ENCODE measurements at places on chromosomes 2 and 18. TPM values are rescaled to one million over a fixed set of nuclear protein-coding genes. Genes with fewer than 3 reads are reported as not detected.

Gene SLC40A1
- total RNA-seq = 48.8 TPM

Gene SERPINB13
- not detected for total RNA-seq

Gene GALNT13
- total RNA-seq = not detected

Gene YPEL5
- total RNA-seq = 63.8 TPM

GRCh38 chr2:212797484-212798205 lies 259.0 kb upstream of the ERBB4 start:
- H3K4me1 ChIP-seq = no peaks in the 10 kb centered on the region
- no peak for DNase-seq
- no peaks in the 10 kb centered on the region for H3K36me3 ChIP-seq
- no peak overlapping the region for H3K4me3 ChIP-seq

DNA sequence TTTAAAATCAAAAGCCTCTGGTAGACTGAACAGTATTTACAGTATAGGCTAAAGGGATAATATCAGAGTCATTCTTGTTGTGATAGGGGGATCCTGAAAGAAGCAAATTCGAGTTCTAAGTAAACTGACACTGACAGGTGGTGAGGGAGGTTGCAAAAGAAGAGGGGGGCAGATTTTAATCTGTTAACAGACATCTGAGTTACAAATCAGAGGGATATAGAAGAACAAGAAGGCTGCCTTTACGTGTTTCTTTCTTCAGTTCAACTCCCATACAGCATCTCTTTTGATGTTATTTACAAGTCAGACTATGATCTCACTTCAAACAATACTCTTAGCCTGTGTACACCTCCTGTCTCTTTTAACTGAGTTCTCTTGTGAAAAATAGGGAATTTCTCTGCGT lies 16.3 kb upstream of the ITGA4 start:
- DNase-seq = no peak
- H3K4me1 ChIP-seq = no peaks in the 10 kb centered on the region
- no peak overlapping the region for H3K4me3 ChIP-seq
- H3K27ac ChIP-seq = no peak overlapping the region

DNA sequence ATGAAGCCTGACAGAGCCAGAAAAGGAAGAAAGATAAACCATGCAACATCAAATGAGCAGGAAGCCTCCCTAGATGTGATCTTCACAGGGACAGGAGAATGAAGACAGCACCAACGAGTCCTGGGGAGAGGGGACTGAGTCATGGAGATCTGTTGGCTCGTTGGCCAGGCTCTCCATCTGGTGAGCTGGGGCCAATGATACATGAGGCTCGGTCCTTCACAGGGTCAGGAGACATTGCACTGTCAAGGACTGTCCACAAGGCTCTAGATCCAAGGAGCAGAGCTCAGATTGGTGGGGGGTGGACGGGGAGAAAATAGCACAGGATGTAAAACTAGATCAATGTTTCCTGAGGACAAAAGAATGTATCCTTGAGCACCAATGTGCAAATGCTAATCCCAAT lies 735 bp downstream of the CD207 start:
- no peak overlapping the region for H3K27ac ChIP-seq
- no peaks in the 10 kb centered on the region for H3K36me3 ChIP-seq
- H3K4me3 ChIP-seq = no peak overlapping the region
- DNase-seq = no peak
- no peaks in the 10 kb centered on the region for H3K4me1 ChIP-seq

- H3K4me1 ChIP-seq = peaks cover 53% of the 10 kb centered on the region
- H3K36me3 ChIP-seq = no peaks in the 10 kb centered on the region
- H3K27me3 ChIP-seq = no peaks in the 10 kb centered on the region
- peak; percentile 43 for DNase-seq
- peak overlapping the region; percentile 95 for H3K4me3 ChIP-seq
Observed at GRCh38 chr2:38602136-38602731, 494 bp downstream of the HNRNPLL start.

DNA sequence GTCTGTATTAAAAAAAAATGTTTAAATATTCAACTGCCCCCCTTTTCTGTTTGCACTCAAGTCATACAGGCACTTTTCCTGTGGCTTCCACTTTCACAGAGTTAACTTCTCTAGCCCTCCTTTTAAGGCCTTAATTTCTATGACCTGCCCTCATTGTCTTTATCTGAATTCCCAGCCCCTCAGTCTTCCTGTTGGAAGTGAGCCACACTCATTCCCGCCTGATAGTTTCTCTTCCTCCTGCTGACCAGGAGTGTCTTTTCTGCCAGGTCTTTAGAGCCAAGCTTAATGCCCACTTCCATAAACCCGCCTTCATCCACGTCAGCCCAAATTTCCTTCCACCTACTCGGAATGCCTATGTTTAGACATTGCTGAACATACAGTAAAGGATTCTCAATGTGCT lies 10.5 kb downstream of the COPS8 start:
- H3K4me3 ChIP-seq = no peak overlapping the region
- H3K4me1 ChIP-seq = peaks cover 25% of the 10 kb centered on the region
- H3K27ac ChIP-seq = peak overlapping the region; percentile 55
- peaks cover 45% of the 10 kb centered on the region for H3K36me3 ChIP-seq

DNA sequence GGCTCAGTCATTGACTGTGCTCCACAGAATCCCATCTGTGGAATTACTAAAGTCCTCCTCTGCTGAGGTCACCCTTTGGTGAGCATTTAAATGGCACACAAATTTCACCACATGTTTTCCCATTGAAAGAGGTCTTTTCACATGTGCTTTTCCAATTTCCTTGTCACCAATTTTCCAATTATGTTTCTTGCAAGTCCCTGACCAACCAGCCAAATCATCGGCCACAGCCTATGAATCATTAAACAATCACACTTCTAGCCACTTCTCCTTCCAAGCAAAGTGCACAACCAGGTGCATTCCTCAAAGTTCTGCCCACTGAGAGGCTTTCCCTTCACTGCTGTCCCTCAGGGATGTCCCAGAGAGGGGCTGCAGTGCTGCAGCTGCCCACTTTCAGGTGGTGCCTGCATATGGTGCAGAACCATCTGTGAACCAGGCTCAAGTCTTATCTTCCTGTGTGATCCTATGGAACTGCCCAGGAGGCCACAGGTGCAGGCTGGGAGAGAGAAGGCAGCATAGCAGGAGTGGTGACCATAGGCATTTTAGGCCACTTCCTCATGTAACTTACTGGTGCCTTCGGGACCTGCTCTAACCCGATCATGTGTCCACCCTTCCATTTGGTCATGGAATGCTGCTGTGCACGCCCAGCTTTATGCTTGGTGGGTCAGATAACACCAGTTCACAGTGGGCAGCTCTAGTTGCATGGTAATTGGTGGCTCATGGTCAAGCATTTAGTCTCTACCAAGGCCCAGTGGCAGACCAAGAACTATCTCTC lies 153.0 kb downstream of the SEPTIN10 start:
- H3K36me3 ChIP-seq = no peaks in the 10 kb centered on the region
- H3K4me1 ChIP-seq = no peaks in the 10 kb centered on the region
- DNase-seq = no peak
- no peaks in the 10 kb centered on the region for H3K27me3 ChIP-seq
- H3K27ac ChIP-seq = no peak overlapping the region

GRCh38 chr2:9473308-9473984 lies 905 bp upstream of the IAH1 start:
- H3K4me3 ChIP-seq = peak overlapping the region; percentile 82
- no peak for DNase-seq
- peak overlapping the region; percentile 89 for H3K27ac ChIP-seq
- H3K4me1 ChIP-seq = peaks cover 44% of the 10 kb centered on the region

DNA sequence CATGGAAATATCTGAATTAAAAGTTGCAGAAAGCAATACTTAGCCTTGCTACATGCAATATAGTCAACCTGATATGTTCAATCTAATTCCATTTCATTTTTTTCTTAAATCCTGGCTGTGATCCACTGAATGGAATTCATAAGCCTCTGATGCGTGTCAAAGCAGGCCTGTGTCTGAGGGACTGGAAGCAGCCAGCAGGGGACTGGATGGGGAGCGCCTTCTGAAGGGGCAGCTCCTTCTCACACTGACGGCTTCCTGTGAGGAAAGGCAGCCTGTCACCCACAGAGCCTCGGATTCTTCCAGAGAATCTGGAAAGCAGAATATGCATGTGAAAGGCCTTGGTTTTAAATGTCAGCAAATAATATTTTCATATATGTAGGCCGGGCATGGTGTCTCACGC lies 73.5 kb downstream of the KCNF1 start:
- no peak for DNase-seq
- H3K27me3 ChIP-seq = no peaks in the 10 kb centered on the region
- no peak overlapping the region for H3K4me3 ChIP-seq
- H3K36me3 ChIP-seq = no peaks in the 10 kb centered on the region
- peaks cover 12% of the 10 kb centered on the region for H3K4me1 ChIP-seq

DNA sequence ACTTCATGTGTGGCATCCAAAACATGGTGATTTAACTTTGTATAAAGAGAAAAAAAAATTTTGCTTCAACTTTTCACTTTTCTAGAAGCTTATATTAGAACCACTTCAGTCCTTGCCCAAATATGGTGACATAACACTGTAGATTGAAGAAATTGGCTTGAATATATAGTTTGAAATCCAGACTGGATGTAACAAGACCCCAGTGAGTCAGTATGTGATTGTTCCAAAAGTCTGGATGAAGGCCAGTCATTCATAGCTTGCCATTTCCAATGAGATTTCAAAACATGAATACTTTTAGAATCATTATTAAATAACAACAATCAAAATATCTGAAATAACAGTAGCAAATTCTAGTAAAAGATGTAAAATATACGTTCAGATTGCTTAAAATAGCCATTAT lies 104.8 kb upstream of the FN1 start:
- no peaks in the 10 kb centered on the region for H3K36me3 ChIP-seq
- peaks cover 12% of the 10 kb centered on the region for H3K4me1 ChIP-seq
- H3K4me3 ChIP-seq = no peak overlapping the region
- DNase-seq = no peak

DNA sequence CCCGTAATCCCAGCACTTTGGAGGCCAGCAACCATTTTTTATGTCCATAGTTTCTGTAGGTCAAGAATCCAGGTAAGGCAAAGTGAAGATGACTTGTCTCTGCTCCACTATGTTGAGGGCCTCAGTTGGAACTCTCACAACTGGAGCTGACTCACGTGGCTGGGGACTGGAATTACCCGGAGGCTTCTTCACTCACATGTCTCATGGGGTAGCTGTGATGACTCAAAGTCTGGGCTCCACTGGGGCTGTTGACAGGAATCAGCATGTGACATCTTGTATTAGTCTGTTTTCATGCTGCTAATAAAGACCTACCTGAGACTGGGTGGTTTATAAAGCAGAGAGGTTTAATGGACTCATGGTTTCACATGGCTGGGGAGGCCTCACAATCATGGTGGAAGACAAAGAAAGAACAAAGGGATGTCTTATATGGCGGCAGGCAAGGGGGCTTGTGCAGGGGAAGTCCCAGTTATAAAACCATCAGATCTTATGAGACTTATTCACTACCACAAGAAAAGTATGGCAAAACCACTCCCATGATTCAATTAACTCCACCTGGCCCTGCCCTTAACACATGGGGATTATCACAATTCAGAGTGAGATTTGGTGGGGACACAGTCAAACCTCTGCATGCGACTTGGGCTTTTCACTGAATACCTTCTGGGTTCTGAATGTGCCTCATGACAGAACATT lies 7.8 kb upstream of the PPP1R1C start:
- no peaks in the 10 kb centered on the region for H3K36me3 ChIP-seq
- no peak overlapping the region for H3K27ac ChIP-seq
- H3K4me1 ChIP-seq = no peaks in the 10 kb centered on the region
- no peak for DNase-seq

- no peaks in the 10 kb centered on the region for H3K4me1 ChIP-seq
- H3K27ac ChIP-seq = no peak overlapping the region
- H3K4me3 ChIP-seq = no peak overlapping the region
- no peaks in the 10 kb centered on the region for H3K27me3 ChIP-seq
- DNase-seq = no peak
Observed at GRCh38 chr2:84956334-84957297, 14.3 kb upstream of the KCMF1 start.

DNA sequence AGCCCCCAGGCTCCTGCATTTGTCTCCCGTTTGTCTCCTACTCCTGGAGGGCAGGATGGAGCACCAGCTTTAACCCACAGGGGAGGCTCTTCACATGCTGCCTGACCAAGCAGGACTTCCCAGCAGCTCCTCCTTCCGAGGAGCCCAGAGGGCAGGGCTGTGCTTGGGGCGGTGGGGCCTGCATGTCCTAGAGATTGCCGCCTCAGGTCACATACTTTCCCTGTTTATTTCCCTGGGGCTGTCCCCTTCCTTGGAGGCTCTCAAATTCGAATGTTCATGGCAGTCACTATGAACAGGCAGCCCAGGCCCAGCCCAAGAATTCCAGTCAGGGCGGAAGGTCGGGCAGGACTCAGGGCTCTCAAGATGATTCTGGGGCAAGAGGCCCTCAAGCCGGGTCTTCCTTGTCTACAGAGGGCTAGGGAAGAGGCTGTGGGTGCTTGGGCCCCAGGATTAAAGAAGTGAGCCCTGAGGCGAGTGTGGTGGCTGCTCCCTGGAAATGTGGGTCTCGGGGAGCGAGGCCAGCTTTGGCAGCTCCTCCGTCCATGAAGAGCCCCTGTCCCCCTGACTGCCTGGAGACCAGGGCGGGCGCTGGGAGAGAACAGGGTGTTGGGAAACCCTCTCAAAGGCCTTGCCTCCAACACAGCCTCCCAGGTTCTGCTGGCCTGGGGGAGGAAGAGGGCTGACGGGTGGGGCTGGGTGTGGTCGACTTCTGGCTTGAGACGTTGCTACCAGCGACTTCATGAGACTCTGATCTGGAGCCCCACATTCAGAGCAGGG lies 48.9 kb upstream of the HPCAL1 start:
- no peak for DNase-seq
- H3K4me3 ChIP-seq = no peak overlapping the region
- no peaks in the 10 kb centered on the region for H3K36me3 ChIP-seq
- no peaks in the 10 kb centered on the region for H3K4me1 ChIP-seq

DNA sequence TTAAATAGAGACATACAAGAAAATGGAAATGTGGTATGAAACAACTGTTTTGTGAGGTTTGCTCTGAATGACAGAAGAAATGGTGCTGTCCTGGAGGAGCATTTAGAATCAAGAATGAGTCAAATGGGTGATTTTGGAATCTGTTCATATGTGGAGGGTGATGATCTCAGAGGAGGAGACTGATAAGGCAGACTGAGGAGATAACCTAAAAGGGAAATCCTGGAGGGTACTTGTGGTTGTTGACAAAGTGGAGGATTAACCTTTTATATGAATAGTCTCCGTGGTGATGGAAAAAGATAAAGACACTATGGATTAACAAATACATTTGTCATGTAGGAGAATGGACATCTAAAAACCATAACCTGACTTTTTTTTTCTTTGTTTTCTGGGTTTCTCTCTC lies 74.1 kb downstream of the MMADHC start:
- no peak overlapping the region for H3K4me3 ChIP-seq
- H3K27me3 ChIP-seq = no peaks in the 10 kb centered on the region
- DNase-seq = no peak
- no peaks in the 10 kb centered on the region for H3K36me3 ChIP-seq
- H3K4me1 ChIP-seq = no peaks in the 10 kb centered on the region
- H3K27ac ChIP-seq = no peak overlapping the region

DNA sequence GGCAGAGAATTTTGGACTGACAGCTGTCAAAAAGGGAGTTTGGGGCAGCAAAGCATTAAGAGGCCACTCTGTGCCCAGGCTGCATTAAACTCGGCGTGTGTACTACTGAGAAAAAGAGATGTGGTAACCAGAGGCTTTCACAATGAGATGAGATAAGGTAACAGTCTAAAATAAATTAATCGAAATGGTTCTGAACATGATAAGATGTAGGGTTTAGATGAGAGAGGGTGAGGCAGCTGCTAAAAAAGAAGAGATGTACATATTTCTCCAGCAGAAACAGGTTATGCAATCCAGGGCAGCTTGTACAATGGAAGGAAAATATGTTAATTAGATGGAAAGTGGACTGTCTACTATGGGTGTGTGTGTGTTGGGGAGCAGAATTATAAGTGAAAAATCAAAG lies 39.2 kb upstream of the ACTR3 start:
- H3K27ac ChIP-seq = no peak overlapping the region
- no peaks in the 10 kb centered on the region for H3K4me1 ChIP-seq
- no peak overlapping the region for H3K4me3 ChIP-seq
- no peaks in the 10 kb centered on the region for H3K27me3 ChIP-seq
- no peaks in the 10 kb centered on the region for H3K36me3 ChIP-seq
- DNase-seq = no peak
